Nephron progenitor cell (in vitro differentiated cells): ENCODE measurements at places on chromosomes 3 and 15.
A peak's percentile ranks its signal among the peaks of the same experiment; 100 is the strongest.

- peaks cover 17% of the 10 kb centered on the region for H3K4me1 ChIP-seq
- no peaks in the 10 kb centered on the region for H3K36me3 ChIP-seq
- DNase-seq, result peak; percentile 74
- H3K27me3 ChIP-seq, result peaks cover 8% of the 10 kb centered on the region
- no peak overlapping the region for H3K27ac ChIP-seq
- H3K4me3 ChIP-seq, result no peak overlapping the region
Observed at GRCh38 chr15:29668120-29668602, 154.1 kb downstream of the TJP1 start.

GRCh38 chr15:25724899-25725298, 138.2 kb downstream of the ATP10A start:
- no peaks in the 10 kb centered on the region for H3K36me3 ChIP-seq
- no peaks in the 10 kb centered on the region for H3K27me3 ChIP-seq
- DNase-seq, result no peak
- H3K27ac ChIP-seq, result no peak overlapping the region

GRCh38 chr3:61894988-61895935, 333.9 kb downstream of the PTPRG start:
- H3K4me1 ChIP-seq, result peaks cover 78% of the 10 kb centered on the region
- no peak for DNase-seq
- peak overlapping the region; percentile 46 for H3K4me3 ChIP-seq
- H3K27me3 ChIP-seq, result no peaks in the 10 kb centered on the region

GRCh38 chr3:14672588-14672987, 2.4 kb upstream of the C3orf20 start:
- no peak overlapping the region for H3K4me3 ChIP-seq
- H3K27ac ChIP-seq, result no peak overlapping the region
- peaks cover 39% of the 10 kb centered on the region for H3K36me3 ChIP-seq
- no peak for DNase-seq
- H3K27me3 ChIP-seq, result peaks cover 6% of the 10 kb centered on the region

- H3K27ac ChIP-seq, result peak overlapping the region; percentile 100
- no peaks in the 10 kb centered on the region for H3K27me3 ChIP-seq
- H3K4me1 ChIP-seq, result peaks cover 43% of the 10 kb centered on the region
Observed at GRCh38 chr3:57596495-57597126, 533 bp downstream of the ARF4 start.

DNA sequence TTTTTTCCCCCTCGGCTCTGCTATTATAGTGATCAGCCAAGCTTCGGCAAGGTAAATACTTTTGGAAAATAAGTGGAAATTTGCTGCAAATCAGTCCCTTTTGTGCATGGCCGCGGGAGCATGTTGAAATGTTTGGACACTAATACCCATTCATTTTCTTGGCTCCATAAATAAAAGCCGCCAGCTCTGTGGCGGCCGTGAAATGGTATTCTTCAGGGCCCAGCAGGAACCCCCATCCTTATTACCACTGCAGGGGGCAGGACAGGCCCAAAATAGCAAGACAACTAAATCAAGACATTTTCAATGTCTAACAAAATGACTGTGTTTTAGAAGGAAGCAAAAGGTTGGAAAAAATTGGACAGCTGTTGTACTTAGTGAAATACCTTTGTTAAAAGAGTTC, 362.3 kb downstream of the NR2F2 start:
- H3K4me1 ChIP-seq, result peaks cover 45% of the 10 kb centered on the region
- H3K27ac ChIP-seq, result peak overlapping the region; percentile 83
- H3K36me3 ChIP-seq, result peaks cover 4% of the 10 kb centered on the region
- DNase-seq, result peak; percentile 13
- no peak overlapping the region for H3K4me3 ChIP-seq

DNA sequence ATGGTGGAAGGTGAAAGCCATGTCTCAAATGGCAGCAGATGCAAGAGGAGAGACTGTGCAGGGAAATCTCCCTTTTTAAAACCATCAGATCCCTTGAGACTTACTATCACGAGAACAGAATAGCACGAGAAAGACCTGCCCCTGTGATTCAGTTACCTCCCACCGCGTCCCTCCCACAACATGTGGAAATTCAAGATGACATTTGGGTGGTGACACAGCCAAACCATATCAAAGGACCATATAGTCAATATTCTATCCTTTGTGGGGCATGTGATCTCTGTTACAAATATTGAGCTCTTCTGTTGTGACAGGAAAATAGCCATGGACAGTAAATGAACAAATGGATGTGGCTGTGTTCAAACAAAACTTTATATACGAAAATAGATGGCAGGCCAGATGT, 77.2 kb upstream of the ACKR4 start:
- H3K27ac ChIP-seq, result peak overlapping the region; percentile 87
- no peak overlapping the region for H3K4me3 ChIP-seq
- no peaks in the 10 kb centered on the region for H3K4me1 ChIP-seq
- H3K27me3 ChIP-seq, result no peaks in the 10 kb centered on the region
- peaks cover 69% of the 10 kb centered on the region for H3K36me3 ChIP-seq

- peaks cover 4% of the 10 kb centered on the region for H3K27me3 ChIP-seq
- no peak overlapping the region for H3K4me3 ChIP-seq
- H3K27ac ChIP-seq, result no peak overlapping the region
- no peaks in the 10 kb centered on the region for H3K4me1 ChIP-seq
- no peaks in the 10 kb centered on the region for H3K36me3 ChIP-seq
Observed at GRCh38 chr3:120218981-120219380, 66.0 kb downstream of the GPR156 start.

DNA sequence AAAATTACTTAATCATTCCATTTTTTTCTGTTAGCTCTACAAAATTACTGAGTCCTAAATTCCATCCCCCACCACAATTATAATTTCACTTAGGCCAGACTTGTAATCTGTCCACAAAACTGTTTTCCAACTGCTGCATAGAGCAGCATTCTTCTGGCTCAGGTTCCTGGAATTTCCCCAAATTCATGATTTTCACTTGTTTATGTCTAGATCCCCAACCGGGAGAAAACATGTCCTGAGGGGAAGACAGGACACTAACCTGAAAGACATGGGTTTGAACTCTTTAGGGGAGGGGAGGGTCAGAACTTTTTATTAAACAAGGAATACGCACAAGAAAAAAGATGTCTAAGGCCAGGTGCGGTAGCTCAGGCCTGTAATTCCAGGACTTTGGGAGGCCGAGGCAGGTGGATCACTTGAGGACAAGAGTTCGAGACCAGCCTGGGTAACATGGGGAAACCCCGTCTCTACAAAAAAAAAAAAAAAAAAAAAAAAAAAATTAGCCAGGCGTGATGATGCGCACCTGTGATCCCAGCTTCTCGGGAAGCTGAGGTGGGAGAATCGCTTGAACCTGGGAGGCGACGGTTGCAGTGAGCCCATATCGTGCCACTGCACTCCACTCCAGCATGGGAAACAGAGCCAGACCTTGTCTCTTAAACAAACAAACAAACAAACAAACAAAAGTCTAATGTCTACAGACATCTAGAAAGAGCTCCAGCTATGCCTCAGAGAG, 1.5 kb downstream of the ETFA start:
- peaks cover 39% of the 10 kb centered on the region for H3K36me3 ChIP-seq
- H3K27me3 ChIP-seq, result no peaks in the 10 kb centered on the region
- no peak for DNase-seq
- peak overlapping the region; percentile 90 for H3K27ac ChIP-seq
- peak overlapping the region; percentile 89 for H3K4me3 ChIP-seq

- H3K36me3 ChIP-seq, result no peaks in the 10 kb centered on the region
- no peaks in the 10 kb centered on the region for H3K27me3 ChIP-seq
- DNase-seq, result no peak
- H3K4me3 ChIP-seq, result no peak overlapping the region
Observed at GRCh38 chr3:106810300-106810875, 566.9 kb upstream of the CCDC54 start.

DNA sequence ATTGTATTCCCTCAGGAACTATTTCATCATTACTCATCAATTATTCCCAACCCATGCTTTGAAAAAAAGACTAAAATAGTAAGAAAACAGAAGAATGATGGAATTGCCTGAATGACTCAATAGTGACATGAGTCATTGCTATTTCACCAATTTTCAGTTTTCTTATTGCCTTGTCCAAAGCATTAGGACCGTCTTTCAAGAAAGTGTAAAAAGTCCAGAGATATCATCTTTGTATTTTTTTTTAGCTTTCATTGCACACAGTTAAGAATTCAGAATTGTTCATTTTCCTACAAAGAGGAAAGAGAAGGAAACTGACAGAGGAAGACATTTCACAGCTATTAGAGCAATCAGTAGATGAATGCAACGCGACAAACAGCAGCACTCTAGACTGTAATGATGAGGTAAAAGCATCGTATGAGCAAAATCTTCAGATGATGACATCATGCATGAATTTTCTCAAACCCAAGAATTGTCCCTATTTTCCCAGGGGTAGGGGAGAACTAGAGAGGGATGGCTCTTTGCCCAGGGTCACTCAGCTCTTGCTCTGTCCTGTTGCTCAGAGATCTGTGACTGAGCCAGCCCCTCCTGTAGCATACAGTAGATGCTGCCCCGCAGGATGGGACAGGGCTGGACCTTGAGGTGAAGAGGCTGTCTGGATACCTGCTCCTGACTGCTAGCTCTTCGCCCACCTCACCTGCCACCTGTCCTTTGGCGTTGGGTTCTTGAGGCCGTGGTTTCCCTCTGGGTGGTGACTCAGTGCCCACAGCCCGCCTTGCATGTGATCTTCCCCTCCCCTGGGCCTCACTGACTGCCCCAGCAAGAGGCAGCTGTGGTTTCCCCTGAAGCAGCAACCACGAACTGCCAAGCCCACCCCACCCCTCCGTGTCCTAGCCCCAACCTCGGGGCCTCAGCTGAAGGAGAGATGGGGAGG, 84.8 kb downstream of the PPCDC start:
- no peaks in the 10 kb centered on the region for H3K27me3 ChIP-seq
- no peak overlapping the region for H3K27ac ChIP-seq
- H3K4me3 ChIP-seq, result no peak overlapping the region

GRCh38 chr3:179184826-179185225, 36.7 kb downstream of the PIK3CA start:
- H3K4me3 ChIP-seq, result no peak overlapping the region
- peaks cover 6% of the 10 kb centered on the region for H3K36me3 ChIP-seq
- H3K27me3 ChIP-seq, result no peaks in the 10 kb centered on the region
- no peak for DNase-seq

- no peak for DNase-seq
- H3K4me3 ChIP-seq, result no peak overlapping the region
- H3K4me1 ChIP-seq, result peaks cover 16% of the 10 kb centered on the region
- H3K27me3 ChIP-seq, result peaks cover 24% of the 10 kb centered on the region
- H3K36me3 ChIP-seq, result no peaks in the 10 kb centered on the region
- H3K27ac ChIP-seq, result no peak overlapping the region
Observed at GRCh38 chr15:89669309-89669865, 9.8 kb downstream of the PLIN1 start.

- H3K27ac ChIP-seq, result no peak overlapping the region
- peaks cover 26% of the 10 kb centered on the region for H3K4me1 ChIP-seq
Observed at GRCh38 chr3:18338827-18339514, 86.2 kb downstream of the SATB1 start.

DNA sequence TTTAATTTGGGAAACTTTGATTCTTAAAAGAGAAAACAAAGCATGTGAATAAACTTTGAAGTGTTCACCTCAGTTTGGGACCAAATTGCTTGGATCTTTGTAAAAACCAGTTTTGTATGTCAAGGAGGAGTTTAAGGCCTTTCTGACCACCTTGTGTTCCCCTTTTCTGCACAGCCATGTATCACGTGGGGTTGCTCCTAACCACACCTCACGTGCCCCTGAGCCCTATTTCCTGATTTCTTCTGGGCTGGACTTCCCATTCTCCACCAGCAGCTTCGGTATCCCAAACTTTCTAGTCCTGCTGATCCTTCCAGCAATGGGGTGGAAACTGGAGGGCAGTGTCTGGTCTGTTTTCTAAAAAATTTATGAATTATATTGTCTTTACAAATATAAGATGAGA, 76.4 kb upstream of the STT3B start:
- peaks cover 4% of the 10 kb centered on the region for H3K36me3 ChIP-seq
- H3K4me3 ChIP-seq, result no peak overlapping the region
- H3K27me3 ChIP-seq, result peaks cover 9% of the 10 kb centered on the region
- H3K27ac ChIP-seq, result no peak overlapping the region
- DNase-seq, result no peak

DNA sequence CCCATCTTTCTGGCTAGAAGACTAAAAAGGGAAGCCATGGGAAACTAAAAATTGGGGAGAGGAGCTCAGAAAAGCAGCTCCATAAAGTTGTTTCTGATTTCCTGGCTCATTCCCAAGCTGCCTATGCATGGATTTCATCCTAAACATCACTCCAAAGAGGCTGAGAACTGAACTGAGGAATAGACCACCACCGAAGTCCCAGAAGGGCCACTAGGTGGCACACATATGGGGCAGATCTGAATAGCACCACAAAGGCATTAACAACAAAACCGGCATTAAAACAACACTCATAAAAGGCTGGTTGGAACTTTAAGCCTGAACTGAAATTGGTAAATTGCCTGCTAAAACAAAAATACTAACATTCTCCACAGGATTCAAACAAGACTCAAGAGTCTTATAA, 106.3 kb downstream of the PLD1 start:
- no peak overlapping the region for H3K27ac ChIP-seq
- H3K36me3 ChIP-seq, result peaks cover 4% of the 10 kb centered on the region

- no peak overlapping the region for H3K4me3 ChIP-seq
- no peaks in the 10 kb centered on the region for H3K36me3 ChIP-seq
- H3K4me1 ChIP-seq, result peaks cover 12% of the 10 kb centered on the region
- no peak for DNase-seq
Observed at GRCh38 chr3:5098346-5098745, 23.7 kb upstream of the ARL8B start.

- DNase-seq, result no peak
- no peak overlapping the region for H3K27ac ChIP-seq
- no peaks in the 10 kb centered on the region for H3K27me3 ChIP-seq
- peaks cover 13% of the 10 kb centered on the region for H3K4me1 ChIP-seq
- H3K4me3 ChIP-seq, result no peak overlapping the region
- H3K36me3 ChIP-seq, result no peaks in the 10 kb centered on the region
Observed at GRCh38 chr3:106699122-106699521, 678.1 kb upstream of the CCDC54 start.

GRCh38 chr3:132283916-132284405, 33.2 kb upstream of the ACP3 start:
- peaks cover 12% of the 10 kb centered on the region for H3K4me1 ChIP-seq
- no peaks in the 10 kb centered on the region for H3K36me3 ChIP-seq
- peaks cover 2% of the 10 kb centered on the region for H3K27me3 ChIP-seq
- H3K27ac ChIP-seq, result no peak overlapping the region

- DNase-seq, result no peak
- no peak overlapping the region for H3K4me3 ChIP-seq
- no peak overlapping the region for H3K27ac ChIP-seq
- peaks cover 18% of the 10 kb centered on the region for H3K27me3 ChIP-seq
Observed at GRCh38 chr15:52095597-52096262, 16.8 kb downstream of the BCL2L10 start.
